ENCODE measurements at places on chromosomes 12 and 14.

- no peak for DNase-seq
Measured at GRCh38 chr12:21823581-21823980, 49.1 kb upstream of the KCNJ8 start.

DNA sequence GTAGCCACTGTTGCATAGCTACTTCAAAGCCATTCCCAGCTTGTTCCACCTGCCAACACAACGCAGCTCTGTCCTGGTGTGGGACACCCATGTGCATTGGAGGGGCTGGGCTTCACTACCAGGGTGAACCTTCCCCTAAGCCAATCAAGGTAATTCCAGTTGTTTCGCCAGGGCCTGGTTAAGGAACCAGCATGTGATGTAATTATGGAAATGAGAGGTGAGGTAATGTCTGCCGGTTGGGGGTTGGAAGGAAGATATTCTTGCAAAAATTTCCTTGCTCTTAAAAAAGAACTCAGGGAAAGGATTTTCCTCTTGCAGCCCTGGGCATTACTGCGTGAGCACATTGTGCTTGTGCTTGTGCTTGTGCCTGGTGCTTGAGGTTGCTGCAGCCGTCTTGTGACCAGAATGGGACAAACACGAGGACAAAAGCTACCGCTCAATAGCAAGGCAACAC is 14.9 kb downstream of the TUBA1C start:
- DNase-seq, result no peak

DNA sequence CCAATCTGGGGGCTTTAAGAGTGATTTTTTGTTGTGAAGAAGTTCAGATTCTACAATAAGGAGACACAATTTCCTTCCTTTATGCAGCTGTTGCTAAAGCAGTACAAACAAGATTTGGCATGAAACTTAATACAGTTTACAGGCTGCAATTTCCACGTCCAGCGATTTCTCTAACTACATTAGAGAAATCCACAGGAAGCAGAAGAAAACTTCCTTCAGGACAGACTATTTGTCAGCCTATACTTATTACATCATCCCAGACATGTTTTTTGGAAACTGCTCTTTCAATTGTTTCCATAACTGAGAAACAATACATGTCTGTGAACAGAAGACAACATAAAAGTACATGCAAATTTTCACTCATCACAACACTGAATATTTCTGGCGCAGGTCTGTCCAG is 204.3 kb downstream of the TTC7B start:
- no peak for DNase-seq

GRCh38 chr12:97752129-97752528 is 289.5 kb downstream of the RMST start:
- DNase-seq, result no peak

DNA sequence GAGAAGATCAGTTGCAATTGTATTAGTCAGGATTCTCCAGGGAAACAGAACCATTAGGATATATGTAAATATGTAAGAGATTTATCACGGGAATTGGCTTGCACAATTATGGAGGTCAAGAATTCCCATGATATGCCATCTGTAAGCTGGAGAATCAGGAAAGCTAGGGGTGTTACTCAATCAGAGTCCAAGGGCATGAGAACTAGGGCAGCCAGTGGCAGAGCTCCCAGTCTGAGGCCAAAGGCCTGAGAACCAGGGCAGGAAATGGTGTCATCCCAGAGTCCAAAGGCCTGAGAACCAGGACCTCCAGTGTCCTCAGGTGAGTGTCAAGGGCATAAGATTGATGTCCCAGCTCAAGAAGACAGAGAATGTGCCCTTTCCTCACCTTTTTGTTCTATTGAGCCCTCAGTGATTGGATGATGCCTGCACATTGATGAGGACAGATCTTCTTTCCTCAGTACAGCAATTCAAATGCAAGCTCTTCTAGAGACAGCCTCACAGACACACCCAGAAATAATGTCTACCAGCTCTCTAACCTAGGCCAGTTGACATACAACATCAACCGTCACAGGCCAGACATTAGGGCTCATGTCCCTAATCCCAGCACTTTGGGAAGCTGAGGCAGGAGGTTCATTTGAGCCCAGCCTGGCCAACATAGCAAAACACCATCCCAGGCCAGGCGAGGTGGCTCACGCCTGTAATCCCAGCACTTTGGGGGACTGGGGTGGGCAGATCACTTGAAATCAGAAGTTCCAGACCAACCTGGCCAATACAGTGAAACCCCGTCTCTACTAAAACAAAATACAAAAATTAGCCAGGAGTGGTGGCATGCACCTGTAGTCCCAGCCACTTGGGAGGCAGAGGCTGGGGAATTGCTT is 34.9 kb upstream of the ZNF740 start:
- no peak for DNase-seq

DNA sequence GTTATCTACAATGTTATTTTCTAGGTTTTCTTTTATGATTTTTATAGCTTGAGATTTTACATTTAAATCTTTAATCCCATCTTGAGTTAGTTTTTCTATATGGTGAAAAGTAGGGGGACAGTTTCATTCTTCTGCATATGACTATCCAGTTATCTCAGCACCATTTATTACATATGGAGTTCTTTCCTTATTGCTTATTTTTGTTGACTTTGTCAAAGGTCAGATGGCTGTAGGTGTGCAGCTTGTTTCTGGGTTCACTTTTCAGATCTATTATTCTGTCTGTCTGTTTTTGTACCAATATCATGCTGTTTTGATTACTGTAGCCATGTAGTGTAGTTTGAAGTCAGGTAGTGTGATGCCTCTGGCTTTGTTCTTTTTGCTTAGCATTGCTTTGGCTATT is 477.3 kb downstream of the TMEM117 start:
- DNase-seq, result no peak

Measured in RCC 7860 (cell line).